ENCODE measurements at places on chromosomes 16 and 17.

DNA sequence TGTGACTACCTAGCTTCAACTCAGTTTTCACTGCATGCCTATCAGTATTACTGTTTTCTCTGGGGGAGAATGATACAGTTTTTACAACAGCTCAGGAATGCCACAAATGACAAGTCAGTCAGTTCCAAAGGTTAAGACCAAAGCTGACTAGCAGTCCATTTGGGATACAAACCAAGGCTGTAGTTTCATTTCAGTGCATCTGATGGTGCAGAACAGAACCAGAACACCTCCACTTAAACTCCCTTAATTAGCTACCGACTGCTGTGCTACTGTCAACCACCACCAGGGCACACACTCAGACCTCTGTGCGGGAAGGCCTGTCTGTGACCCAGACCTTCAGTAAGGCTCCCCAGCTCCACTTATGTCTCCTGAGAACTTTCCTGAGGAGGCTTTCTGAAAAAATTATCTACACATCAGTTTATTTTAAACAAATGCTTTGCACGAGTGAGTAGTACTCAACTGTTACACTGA is 20.4 kb downstream of the NFE2L1 start:
- DNase-seq, result no peak

DNA sequence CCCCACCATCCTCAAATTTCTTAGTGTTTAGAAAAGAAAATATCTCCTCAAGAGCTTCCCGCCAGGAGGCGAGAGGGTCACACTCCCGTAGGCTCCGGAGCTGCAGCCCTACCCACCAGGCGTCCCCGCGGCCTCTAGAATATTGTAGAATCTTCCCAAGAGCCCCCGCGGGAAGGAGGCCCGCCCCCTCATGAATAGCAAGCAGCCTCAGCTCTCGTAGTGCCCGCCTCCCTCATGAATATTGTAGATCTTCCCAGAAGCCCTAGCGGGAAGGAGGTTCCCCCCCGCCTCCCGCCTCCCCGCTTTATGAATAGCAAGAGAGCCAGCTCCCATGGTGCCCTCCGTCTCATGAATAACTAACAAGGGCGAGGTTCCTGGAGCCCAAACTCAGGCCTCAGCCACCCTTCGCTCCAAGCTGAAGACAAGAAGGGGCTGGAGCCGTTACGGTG is at the start of gene FBXO47:
FBXO47 (minus strand) TSS at position 114 of the 449 bp plus-strand sequence. CDS start 4,378 bp downstream, outside the sequence.
- peak; percentile 75 for DNase-seq

- peak; percentile 77 for DNase-seq
Observed at GRCh38 chr16:27154705-27155521, 48.4 kb upstream of the KDM8 start.

- DNase-seq, result peak; percentile 33
Observed at GRCh38 chr17:7988750-7989178, 13.7 kb upstream of the GUCY2D start.

DNA sequence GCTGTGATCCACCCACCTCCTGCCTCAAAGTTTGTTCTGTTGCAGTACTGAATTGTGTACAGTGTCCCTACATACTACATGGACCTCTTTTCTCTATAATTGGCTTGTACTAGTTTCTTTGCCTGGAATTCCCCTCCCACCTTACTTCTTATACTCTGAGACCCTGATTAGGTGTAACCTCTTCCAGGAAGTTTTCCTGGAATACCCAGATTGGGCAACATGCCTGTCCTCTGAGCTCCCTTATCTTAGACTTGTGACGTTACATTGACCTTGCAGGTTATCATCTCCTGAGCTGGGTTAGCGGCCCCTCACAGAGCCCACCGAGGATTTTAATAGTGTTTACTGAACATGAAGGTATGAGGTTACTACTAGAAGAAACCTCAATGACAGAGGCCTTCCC is 237.0 kb downstream of the ZNF423 start:
- DNase-seq, result no peak

- DNase-seq, result peak; percentile 74
Observed at GRCh38 chr17:57243171-57243622, 13.1 kb upstream of the MSI2 start.

- no peak for DNase-seq
Observed at GRCh38 chr17:49447628-49448302, 33.1 kb upstream of the PHB1 start.

DNA sequence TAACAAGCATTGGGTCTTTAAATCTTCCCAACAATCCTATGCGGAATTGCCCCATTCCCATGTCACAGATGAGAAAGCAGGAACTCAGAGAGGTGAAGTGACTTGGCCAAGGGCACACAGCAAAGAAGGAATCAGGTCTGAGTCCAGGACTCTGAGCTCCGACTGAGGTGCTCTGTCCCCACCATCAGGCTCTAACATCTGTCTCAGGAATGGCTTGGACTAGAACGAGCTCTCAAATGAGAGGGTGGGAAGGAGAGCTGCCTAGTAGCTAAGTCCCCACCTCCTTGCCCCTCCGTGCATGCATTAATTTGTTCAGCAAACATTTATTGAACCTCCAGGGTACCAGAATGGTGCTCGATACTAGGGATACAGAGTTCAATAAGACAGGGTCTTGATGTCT is 26.7 kb downstream of the ABCC3 start:
- no peak for DNase-seq

All from activated T-cell treated with anti-CD3 and anti-CD28 coated beads, Interleukin-2, amount 50 U/mL, for 4 hours (primary cell).